ENCODE measurements at places on chromosomes 1 and 21. TPM values are rescaled to one million over a fixed set of nuclear protein-coding genes. Genes with fewer than 3 reads are reported as not detected.
A peak's percentile ranks its signal among the peaks of the same experiment; 100 is the strongest.

DNA sequence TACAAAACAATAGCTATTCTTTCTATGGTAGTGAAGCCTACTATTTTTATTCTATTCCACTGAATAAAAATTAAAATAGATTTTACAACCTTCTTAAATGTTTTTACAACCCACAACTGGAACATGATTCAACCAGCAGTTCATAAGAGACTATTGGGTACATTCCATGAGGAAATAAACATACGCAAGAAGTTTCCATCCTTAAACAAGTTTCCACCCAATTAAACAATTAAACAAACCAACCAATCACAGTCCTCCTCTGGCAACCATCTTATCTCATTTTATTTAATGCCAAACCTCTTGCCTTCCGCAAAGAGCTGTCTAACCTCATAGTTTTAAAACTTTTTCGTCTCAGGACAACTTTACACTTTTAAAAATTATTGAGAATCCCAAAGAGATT lies 239.0 kb downstream of the RGS7 start:
- H3K4me1 ChIP-seq: no peaks in the 10 kb centered on the region
- no peak overlapping the region for H3K4me3 ChIP-seq
- H3K36me3 ChIP-seq: no peaks in the 10 kb centered on the region
- DNase-seq: no peak

DNA sequence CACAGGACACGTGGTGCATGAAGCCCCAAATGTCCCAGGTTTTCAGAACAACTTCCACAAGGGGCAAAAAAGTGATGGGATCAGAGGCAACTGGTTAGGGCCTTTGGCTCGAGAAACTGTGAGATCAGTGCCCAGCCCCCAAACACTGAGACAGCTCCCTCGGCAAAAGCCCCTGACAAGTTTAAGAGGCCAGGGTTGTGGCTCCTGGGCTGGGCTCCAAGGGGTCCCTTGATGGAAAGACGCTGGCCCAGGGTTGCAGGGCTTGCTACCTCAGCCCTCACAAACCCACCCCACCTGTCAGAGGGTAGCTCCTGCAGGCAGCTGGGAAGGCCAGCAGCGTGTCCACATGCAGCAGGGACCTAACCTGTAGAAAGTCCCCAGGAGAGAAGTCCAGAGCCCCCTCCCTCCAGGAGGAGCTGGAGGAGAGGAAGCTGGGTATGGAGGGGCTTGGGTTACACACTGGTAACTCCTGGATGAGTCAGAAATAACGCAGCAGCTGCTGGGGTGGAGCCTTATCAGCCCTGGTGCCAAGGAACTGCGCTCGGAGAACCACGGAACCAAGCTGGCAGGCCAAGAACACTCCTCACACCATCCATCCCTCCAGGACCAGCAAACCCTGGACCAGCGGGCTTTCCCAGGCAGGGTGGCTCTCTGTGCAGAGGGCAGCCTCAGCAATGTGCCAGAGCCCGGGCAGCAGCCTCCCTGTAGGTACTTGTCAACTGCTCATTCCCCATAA lies 37.5 kb downstream of the CTNNBIP1 start:
- H3K27me3 ChIP-seq: no peaks in the 10 kb centered on the region
- no peak overlapping the region for H3K4me3 ChIP-seq
- no peak for DNase-seq
- H3K27ac ChIP-seq: no peak overlapping the region

DNA sequence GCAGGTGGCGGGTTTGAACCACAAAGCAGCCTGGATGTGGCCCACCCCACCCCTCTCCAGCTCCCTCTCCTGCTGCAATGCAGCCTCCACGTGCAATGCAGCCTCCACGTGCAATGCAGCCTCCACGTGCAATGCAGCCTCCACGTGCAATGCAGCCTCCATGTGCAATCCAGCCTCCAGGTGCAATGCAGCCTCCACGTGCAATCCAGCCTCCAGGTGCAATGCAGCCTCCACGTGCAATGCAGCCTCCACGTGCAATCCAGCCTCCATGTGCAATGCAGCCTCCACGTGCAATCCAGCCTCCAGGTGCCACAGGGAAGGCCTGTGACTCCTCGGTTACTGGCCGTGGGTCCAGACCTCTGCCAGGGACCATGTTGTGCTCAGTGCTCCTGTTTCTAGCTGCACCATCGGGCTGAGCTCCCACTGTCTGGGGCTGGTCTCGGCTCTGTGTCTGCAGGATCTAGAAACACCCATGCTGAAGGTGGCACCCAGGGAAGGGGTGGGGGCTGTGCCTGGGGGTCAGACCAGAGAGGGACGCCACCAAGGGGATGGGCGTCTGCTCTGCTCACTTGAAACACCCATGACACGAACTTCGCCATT lies 11.9 kb upstream of the LRRC3 start:
- H3K4me1 ChIP-seq: no peaks in the 10 kb centered on the region
- H3K27me3 ChIP-seq: peaks cover 4% of the 10 kb centered on the region
- no peak for DNase-seq
- H3K27ac ChIP-seq: no peak overlapping the region

The ARHGEF2 gene
- total RNA-seq: 150 TPM

GRCh38 chr1:226711976-226712741 lies 26.9 kb downstream of the ITPKB start:
- H3K4me3 ChIP-seq: peak overlapping the region; percentile 31
- no peaks in the 10 kb centered on the region for H3K27me3 ChIP-seq
- H3K4me1 ChIP-seq: peaks cover 94% of the 10 kb centered on the region
- DNase-seq: peak; percentile 81
- H3K27ac ChIP-seq: peak overlapping the region; percentile 99

The KRTAP21-2 gene
- not detected for total RNA-seq

The CR1L gene
- not detected for total RNA-seq

DNA sequence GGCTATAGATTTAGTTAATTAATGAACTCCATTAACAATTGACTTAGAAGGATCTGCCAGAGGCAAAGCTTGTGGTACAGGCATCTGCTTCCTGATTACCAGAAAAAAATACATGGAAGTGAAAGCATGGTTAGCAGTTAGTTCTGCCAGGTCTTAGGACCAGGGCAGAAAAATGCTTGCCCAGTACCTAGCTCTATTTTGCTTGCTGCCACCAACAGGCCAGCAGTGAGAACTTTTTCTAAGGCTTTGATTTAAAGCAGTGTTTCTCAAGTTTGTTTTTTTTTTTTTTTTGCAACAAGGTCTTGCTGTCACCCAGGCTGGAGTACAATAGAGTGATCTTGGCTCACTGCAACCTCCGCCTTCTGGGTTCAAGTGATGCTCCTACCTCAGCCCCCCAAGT lies 16.4 kb upstream of the MTF1 start:
- H3K27ac ChIP-seq: no peak overlapping the region
- H3K4me3 ChIP-seq: no peak overlapping the region
- peaks cover 17% of the 10 kb centered on the region for H3K36me3 ChIP-seq
- H3K27me3 ChIP-seq: no peaks in the 10 kb centered on the region
- DNase-seq: no peak
- no peaks in the 10 kb centered on the region for H3K4me1 ChIP-seq

- H3K27ac ChIP-seq: no peak overlapping the region
- no peaks in the 10 kb centered on the region for H3K27me3 ChIP-seq
- no peak for DNase-seq
- H3K4me3 ChIP-seq: no peak overlapping the region
- no peaks in the 10 kb centered on the region for H3K4me1 ChIP-seq
Measured at GRCh38 chr1:6272452-6272851, 11.6 kb upstream of the GPR153 start.
